Suprapubic skin (tissue), 4 donors: ENCODE measurements at places on chromosomes 6 and 20.

DNA sequence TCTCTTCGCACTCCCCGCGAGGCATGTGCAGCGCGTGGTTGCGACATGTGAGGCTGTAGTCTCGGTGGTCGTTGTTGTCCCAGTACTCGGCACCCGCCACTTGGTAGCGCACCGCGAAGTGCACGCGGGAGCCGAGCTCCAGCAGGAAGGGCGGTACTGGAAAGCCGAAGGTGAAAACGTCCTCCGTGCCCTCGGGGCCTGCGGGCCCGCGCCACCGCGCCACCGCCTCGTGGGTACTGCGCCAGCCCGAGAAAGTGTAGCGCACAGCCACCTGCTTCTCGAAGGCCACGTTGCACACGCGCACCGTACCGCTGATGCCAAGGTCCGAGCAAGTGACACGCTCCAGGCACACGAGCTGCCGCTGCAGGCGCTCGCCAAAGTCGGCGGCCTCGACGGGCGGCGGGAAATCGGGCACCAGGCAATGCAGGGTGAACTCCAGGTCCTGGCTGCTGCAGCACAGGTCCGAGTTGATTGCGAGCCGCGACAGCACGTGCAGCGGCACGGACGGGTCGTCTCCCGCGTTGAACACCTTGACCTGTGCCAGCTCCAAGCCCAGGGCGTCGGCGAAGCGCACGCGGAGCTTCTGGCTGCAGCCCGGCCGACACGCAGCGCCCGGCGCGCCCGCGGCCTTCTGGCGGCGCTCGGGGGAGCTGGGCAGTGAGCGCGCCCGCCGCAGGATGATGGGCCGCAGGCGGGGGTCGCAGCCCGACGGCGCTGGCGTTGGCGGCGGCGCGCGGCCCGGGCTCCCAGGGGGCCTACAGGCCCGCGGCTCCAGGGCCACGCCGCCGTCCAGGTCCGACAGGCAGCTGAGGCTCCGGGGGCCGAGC is 840 bp downstream of the PPP1R3D start:
- H3K36me3 ChIP-seq: peaks cover 6% of the 10 kb centered on the region
- peaks cover 57% of the 10 kb centered on the region for H3K4me1 ChIP-seq
- H3K27me3 ChIP-seq: no peaks in the 10 kb centered on the region
- H3K4me3 ChIP-seq: peak overlapping the region; percentile 82
- peak overlapping the region; percentile 97 for H3K27ac ChIP-seq

GRCh38 chr6:129473546-129473945 is 236.4 kb downstream of the ARHGAP18 start:
- H3K27ac ChIP-seq: no peak overlapping the region
- no peak for DNase-seq
- H3K4me1 ChIP-seq: no peaks in the 10 kb centered on the region

DNA sequence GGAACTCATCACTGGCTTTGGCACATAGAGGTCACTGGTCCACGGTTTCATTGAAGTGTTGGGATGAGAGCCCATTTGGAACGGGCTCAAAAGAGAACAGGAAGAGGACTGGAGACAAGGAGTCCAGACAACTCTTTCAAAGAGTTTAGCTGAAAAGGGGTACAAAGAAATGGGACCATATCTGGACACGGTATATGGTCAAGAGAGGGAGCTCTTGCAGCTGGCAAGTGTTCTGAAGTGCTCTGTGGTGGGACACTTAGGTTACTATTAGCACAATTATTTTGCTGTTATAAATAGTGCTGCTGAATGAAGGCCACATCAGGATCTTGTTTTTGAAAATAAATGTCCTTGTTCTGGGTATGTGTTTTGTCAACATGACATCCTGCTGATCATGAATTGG is 4.6 kb downstream of the SGK2 start:
- no peaks in the 10 kb centered on the region for H3K27me3 ChIP-seq
- H3K36me3 ChIP-seq: no peaks in the 10 kb centered on the region
- H3K4me3 ChIP-seq: no peak overlapping the region
- DNase-seq: no peak
- no peak overlapping the region for H3K27ac ChIP-seq

DNA sequence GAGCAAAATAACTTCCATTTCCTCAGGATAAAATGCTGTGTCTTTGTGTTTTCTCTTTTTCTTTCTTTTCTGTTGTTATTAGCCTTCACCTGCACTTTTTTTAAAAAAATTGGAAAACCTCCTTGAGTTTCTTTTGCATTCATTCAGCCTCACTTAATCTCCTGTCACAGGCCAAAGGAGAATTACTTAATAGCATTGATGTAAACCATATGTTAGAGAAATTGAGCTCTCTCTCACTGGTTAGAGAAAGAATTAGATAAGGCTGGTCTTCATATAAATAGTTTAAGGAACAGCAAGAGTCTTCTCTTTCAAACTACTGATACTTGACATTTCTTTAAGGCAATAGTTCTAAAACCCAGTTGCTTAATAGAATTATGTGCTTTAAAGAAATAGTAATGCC is 564.2 kb downstream of the TFAP2B start:
- H3K4me1 ChIP-seq: no peaks in the 10 kb centered on the region
- no peaks in the 10 kb centered on the region for H3K27me3 ChIP-seq
- no peaks in the 10 kb centered on the region for H3K36me3 ChIP-seq
- no peak overlapping the region for H3K4me3 ChIP-seq
- no peak for DNase-seq

DNA sequence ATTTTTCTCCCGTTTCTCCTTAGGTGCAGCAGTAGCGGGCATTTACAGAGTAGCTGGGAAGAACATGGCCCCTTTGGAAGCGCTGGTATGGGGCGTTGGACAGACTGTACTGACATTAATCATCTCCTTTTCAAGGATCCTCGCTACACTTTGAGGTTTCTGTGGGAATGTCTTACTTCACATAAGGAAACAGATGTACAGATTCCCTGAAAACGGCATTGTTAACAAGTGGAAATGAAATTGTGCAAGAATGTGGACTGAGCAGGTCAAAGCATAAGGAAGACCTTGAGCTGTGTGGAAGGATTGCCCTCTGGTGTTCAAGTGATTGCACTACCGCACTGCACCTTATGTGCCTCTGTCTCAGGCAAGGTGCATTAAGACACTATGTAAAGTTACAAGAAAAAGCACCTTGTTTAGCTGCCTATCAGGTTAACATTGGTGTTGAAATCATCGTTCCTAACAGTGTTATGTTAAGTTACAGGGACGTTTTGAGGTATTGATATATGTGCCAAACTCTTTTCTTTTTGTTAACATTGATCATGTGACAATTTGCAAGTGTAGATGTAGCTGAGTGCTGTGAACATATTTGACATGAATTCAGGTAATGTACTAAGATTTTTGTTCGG is 38.0 kb downstream of the TMEM170B start:
- H3K27me3 ChIP-seq: no peaks in the 10 kb centered on the region
- H3K4me1 ChIP-seq: no peaks in the 10 kb centered on the region
- H3K27ac ChIP-seq: no peak overlapping the region

GRCh38 chr6:143039548-143039947 is 21.1 kb upstream of the AIG1 start:
- H3K4me1 ChIP-seq: no peaks in the 10 kb centered on the region
- peaks cover 4% of the 10 kb centered on the region for H3K27me3 ChIP-seq
- no peaks in the 10 kb centered on the region for H3K36me3 ChIP-seq
- H3K27ac ChIP-seq: no peak overlapping the region
- H3K4me3 ChIP-seq: no peak overlapping the region

GRCh38 chr6:83708970-83709747 is at the start of gene SNAP91:
TSS of gene SNAP91 (minus strand) at chr6:83709101. CDS start at chr6:83707927, 1,174 bp downstream.
- peaks cover 56% of the 10 kb centered on the region for H3K27me3 ChIP-seq
- H3K27ac ChIP-seq: no peak within 1 kb of the TSS
- DNase-seq: no peak

- no peaks in the 10 kb centered on the region for H3K27me3 ChIP-seq
- H3K27ac ChIP-seq: no peak overlapping the region
- no peaks in the 10 kb centered on the region for H3K36me3 ChIP-seq
- H3K4me1 ChIP-seq: peaks cover 21% of the 10 kb centered on the region
Observed at GRCh38 chr6:20877008-20877937, 343.0 kb downstream of the CDKAL1 start.

DNA sequence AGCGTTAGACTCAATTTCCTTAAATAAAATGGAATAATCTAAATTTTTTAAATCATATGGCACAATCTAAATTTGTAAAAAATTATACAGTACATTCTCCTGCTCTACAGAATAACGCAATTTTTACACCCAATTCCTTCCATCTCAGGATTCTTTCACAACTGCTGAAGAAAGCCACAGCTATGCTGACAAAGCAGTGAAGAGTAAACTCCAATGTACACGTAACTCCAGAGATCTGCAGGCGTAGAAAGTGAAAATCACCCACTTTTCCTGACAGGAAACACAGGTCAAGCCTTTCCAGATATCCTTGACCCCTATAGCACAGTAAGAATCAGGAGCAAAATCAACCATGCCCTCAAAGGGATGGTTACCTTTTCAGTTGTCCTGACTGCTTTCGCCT is 27.4 kb downstream of the EPHA7 start:
- no peak for DNase-seq
- H3K4me1 ChIP-seq: no peaks in the 10 kb centered on the region
- H3K27me3 ChIP-seq: no peaks in the 10 kb centered on the region
- H3K27ac ChIP-seq: no peak overlapping the region

- H3K4me3 ChIP-seq: no peak overlapping the region
- DNase-seq: no peak
- no peaks in the 10 kb centered on the region for H3K36me3 ChIP-seq
Observed at GRCh38 chr6:29955783-29956182, 13.5 kb downstream of the HLA-A start.
